ENCODE measurements at places on chromosomes 16 and 17.

- no peak for DNase-seq
Observed at GRCh38 chr17:76329664-76330063, 21.6 kb upstream of the QRICH2 start.

DNA sequence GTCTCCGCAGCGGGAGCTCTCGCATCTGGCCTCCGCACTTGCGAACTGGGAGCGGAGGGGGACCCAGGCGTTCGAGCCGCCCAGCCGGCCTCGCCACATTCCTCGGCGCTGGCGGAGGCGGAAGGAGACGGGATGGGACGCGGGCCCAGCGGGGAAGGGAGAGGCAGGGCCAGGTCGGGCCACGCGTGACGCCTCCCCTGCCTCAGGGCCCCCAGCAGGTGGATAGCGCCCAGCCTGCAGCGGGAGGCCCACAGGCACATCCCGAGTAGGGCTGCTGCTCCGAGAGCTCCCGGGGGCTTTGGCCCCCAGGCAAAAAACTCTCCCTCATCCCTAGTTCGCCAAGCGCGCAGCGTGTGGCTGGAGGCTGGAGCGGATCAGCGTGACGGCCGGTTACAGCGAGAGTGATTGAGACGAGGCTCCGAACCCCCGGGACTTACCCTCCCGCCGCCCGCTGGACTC is 800 bp downstream of the PLEKHH3 start:
- no peak for DNase-seq

DNA sequence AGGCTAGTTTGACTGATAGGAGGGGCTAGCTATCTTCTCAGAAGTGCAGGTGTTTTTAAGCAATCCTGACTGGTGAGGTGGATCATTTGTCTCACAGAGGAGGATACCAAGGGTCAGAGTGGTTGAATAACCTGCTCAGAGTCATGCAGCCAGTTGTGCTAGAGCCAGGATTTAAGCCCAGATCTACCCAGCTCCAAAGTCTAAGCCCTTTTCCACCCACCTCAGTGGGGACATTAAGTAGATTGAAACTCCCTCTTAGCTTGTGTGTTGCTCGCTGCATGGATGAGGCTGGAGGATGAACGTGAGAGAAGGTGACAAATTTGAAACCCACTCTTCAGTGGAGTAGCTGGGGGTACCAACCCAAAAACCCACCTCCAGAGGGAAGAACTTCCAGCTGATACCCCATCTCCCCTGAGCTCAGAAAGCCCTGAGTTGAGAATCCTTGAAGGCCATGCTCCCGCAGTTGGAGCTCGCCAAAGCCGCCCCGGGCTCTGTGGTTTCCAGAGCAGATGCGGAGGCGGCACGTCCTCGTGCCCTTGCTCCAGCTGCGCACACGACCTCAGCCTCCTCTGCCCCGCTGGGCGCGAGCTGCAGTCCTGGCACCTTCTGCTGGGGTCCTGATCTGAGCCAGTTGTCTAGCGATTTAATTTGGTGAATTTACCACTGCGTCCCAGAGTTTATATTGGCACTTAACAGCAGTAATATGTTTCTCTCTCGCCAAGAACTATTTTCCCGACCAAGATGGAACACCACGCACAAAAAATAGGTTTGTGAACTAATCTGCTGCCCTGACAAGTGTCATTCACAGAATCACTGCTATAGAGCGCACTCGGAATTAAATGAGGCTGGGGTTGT is 159.5 kb downstream of the CCDC182 start:
- DNase-seq: no peak

DNA sequence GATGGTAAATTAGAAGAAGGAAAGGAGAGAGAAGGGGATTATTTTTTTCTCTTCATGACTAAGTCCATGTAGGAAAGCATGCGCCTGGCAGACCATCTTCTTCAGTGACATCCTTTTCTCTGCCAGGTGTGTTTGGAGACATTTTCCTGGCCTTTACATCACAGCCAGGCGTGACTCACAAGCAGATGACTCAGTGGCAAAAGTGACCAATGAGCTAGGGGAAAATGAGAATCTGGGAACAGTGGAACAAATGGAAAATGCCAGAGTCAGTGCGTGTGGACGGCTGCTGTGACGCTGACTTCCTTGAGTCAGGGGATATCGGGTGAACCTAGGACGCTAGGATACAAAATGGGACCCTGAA is 9.4 kb downstream of the KIAA0513 start:
- no peak for DNase-seq

- no peak for DNase-seq
Observed at GRCh38 chr17:48545022-48545375, at the start of gene HOXB2. HOXB2 (minus strand) TSS chr17:48545109; CDS start chr17:48544911, 198 bp downstream.

GRCh38 chr17:4738136-4739121 is 1.2 kb upstream of the ZMYND15 start:
- no peak for DNase-seq

All from stimulated activated CD8-positive, alpha-beta memory T cell treated with anti-CD3 and anti-CD28 coated beads, Interleukin-7, amount 100 ng/mL, for 48 hours (primary cell).